Stimulated activated CD4-positive, alpha-beta T cell treated with anti-CD3 and anti-CD28 coated beads, Interleukin-12 subunit alpha, Interleukin-12 subunit beta, amount 100 ng/mL, for 24 hours (primary cell): ENCODE measurements at places on chromosomes 6 and 20.

GRCh38 chr6:155374681-155375080 lies 60.4 kb upstream of the TFB1M start:
- DNase-seq, result no peak

GRCh38 chr6:118101831-118102345 lies 194.8 kb downstream of the SLC35F1 start:
- no peak for DNase-seq

DNA sequence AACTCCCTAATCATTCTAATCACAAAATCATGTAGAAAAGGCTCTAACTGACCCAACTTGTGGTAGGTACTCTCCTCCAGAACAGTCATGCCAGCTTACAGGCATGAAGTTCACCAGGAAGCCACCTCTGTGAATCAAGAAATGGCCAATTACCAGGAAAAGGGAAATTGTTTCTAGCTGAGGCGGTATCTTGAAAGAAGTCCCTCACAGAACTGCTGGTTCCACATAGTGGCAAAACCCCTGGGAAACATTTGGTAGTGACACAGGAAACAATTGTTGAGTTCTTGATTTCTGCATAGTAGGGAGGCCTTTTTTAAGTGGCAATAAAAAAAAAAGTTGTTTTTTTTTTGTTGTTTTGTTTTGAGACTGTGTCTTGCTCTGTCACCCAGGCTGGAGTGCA lies 3.4 kb upstream of the ZHX3 start:
- DNase-seq, result no peak

GRCh38 chr6:12001004-12001705 lies 11.0 kb upstream of the HIVEP1 start:
- DNase-seq, result no peak

DNA sequence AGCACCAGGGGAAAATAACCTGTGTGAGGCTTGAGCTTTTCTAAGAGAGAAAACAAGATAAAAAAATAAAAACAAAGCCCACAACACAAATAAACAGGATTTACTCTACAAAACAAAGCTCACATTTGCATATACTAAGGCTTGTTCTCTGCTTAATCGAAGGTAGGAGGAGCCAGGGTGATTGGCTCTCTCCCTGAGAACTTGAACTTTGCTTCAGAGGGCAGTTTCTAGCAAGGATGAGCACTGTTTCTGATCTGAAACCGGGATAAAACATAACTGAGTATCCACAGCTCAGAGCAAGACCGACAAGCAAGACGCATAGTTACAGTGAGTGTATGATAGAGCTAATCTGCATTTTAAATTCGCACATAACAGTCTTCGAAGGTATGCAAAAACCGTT lies 200.6 kb downstream of the PRKN start:
- no peak for DNase-seq
